ENCODE measurements at places on chromosomes 2 and 18.

DNA sequence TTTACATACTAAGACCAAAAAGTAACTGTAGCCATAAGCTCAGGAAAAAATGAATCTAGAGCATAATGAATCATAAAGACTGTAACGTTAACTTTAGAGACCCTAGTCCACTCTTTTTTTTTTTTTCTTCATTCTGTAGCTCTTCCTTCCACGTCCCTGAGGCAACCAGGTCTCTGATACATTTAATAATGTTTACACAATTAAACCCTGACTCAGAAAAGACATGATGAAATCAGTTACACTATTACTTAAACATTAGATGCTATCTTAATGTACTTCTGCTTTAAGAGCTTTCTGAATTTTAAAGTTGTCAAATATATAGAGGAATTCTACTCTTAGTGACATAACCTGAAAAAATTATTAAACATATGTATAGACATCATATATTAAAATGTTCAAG lies 1121.5 kb upstream of the DDX18 start:
- no peak for DNase-seq

- DNase-seq, result no peak
Measured at GRCh38 chr2:68110102-68110501, 47.3 kb upstream of the C1D start.

- no peak for DNase-seq
Measured at GRCh38 chr18:10564975-10565773, 39.3 kb downstream of the NAPG start.

DNA sequence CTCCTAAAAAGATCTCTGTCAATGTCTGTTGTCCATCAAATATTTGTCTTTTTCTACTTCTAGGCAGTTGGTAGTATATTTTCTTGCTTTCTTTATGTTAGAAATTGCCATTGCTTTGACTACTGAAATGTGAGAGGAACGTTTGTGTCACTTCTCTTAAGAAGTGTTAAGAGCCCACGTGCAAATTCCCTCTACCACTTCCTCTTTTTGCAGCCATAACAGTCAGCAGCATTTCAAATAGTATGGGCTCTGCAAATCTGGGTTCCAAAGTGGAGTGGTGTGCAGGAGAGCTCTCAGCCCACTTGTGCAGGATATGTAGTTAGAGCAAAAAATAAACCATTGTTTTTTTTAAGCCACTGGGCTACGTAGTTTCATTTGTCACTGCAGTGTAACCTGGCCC lies 314.0 kb downstream of the MEIS1 start:
- DNase-seq, result no peak

DNA sequence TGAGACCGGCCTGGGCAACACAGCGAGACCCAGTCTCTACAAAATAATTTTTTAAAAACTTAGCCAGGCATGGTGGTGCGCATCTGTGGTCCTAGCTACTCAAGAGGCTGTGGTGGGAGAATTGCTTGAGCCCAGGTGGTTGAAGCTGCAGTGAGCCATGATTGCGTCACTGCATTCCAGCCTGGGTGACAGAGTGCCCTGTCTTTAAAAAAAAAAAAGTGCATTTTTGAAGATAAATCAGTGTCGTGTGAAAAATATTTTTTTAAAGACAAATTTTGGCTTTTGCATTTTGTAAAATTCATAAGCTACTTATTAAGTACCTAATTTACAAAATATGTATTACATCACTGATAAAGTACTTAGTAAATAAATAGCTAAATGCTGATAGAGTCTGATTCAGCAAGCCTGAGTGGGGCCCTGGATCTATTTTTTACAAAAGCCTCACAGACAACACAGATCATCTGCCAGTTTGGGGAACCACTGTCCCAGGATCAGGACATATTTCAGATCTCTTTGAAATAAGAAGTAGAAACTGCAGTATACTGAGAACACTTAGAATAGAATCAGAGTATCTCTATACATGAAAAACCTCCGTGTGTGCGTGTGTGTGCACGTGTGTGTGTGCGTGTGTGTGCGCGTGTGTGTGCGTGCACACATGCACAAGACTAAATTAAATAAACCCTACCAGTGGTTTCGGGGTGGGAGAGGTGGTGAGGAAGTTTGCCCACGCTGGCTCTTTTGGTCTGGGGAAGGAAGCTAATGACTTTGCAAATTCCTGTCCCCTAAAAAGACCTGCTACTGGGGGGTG lies 61.6 kb downstream of the AAK1 start:
- no peak for DNase-seq

- DNase-seq, result peak; percentile 81
Measured at GRCh38 chr2:43024515-43025011, 201.8 kb downstream of the ZFP36L2 start.

- DNase-seq, result no peak
Measured at GRCh38 chr2:7292154-7292691, 375.0 kb downstream of the RNF144A start.

DNA sequence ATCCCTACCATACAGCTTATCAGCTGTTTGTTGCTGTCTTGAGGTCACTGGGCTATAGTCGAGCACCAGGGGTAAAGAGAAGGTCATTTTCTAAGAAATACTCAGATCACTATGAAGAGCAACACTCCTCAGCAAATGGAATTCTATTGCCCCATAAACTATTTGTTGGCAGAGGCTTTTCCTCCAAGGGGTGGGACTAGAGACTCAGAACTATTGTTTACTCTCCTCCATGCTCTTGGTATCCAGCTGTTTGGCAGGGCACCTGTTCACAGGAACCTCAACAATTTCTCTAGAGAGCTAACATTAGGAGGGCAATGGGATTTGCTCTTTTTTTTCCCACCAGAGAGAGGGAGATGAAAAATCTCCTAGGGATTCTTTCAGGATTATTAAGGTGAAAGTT lies 249.1 kb upstream of the SPRED2 start:
- DNase-seq, result no peak

DNA sequence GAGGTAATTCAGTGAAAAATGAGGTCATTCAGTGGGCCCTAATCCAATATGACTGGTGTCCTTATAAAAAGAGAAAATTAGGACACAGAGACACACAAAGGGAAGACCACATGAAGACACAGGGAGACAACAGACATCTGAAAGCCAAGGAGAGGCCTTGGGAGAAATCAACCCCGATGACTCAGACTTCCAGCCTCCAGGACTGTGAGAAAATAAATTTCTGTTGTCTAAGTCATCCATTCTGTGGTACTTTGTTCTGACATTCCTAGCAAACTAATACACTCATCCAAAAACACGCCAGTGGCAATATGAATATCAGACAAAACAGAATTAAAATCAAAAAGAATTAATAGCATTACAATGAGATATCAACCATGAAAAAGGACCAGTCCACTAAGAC lies 303.7 kb downstream of the SS18 start:
- DNase-seq, result peak; percentile 27

DNA sequence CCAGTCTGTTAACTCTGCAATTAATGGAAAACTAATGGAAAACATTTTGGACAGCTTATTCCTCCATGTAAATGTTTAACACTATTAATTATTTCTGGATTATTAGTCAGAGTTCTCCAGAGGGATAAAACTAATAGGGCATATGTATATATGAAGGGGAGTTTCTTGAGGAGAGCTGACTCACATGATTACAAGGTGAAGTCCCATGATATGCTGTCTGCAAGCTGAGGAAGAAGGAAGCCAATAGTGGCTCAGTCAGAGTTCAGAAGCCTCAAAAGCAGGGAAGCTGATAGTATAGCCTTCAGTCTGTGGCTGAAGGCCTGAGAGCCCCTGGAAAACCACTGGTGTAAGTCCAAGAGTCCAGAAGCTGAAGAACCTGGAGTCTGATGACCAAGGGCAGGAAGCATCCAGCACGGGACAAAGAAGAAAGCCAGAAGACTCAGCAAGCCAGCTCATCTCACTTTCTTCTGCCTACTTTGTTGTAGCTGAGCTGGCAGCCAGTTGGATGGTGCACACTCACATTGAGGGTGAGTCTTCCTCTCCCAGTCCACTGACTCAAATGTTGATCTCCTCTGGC lies 136.0 kb downstream of the PTH2R start:
- DNase-seq, result no peak

DNA sequence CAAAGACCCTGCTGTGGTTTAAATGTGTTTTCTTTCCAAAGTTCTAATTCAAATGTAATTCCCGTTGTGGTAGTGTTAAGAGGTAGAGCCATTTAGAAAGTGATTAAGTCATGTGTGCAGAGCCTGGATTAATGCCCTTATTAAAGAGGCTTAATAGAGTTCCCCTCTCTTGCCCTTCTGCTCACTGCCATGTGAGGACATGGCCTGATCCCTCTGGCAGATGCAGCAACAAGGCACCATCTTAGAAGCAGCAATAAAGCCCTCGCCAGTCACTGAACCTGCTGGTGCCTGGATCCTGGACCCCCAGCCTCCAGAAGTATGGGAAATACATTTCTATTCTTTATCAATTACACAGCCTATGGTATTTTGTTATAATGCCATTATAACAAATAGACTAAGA lies 485.2 kb downstream of the DCDC2C start:
- DNase-seq, result no peak

DNA sequence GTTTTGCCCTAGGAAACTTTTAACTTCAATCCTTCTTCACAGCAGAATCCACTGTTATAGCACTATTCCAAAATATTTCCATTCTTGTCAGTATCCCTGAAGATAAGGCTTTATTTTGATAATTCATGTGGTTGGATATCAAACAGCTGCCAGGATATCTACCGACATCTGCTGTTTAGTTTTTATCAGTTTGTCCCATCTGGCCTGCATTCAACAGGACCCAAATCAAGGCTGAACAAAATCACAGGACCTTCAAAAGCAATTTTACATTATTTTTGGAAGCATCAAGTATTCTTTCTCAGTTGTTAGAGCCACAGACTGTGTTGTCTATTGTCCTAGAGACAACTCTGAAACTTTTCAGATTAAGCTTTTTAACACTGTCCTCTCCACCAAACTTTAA lies 429.0 kb upstream of the PIK3C3 start:
- no peak for DNase-seq

GRCh38 chr2:241656190-241656741 lies 18.8 kb downstream of the ATG4B start:
- no peak for DNase-seq

- no peak for DNase-seq
Measured at GRCh38 chr2:23124214-23124750, 260.7 kb upstream of the KLHL29 start.

- no peak for DNase-seq
Measured at GRCh38 chr2:200330351-200331060, 24.0 kb downstream of the SPATS2L start.

- DNase-seq, result no peak
Measured at GRCh38 chr18:37460604-37461003, 105.0 kb downstream of the CELF4 start.

- peak; percentile 45 for DNase-seq
Measured at GRCh38 chr2:45851576-45852304, 200.3 kb downstream of the PRKCE start.

DNA sequence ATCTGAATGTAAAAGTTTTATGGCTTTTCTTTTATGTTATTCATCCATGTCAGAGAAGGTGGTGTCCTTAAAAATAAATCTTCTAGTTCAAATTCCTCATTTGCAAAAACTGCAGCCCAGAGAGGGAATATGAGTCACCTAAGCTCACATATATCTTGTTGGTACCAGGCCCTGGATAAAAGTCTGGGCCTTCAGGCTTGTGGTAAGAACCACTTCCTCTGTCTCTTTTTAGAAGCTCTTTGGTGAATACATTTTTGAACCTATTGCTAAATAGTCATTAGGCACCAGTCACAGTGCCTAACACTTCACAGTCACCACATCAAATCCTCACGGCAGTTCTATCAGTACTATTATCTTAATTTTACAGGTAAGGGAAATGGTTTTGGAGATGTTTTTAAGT lies 199.2 kb downstream of the KCNS3 start:
- no peak for DNase-seq

DNA sequence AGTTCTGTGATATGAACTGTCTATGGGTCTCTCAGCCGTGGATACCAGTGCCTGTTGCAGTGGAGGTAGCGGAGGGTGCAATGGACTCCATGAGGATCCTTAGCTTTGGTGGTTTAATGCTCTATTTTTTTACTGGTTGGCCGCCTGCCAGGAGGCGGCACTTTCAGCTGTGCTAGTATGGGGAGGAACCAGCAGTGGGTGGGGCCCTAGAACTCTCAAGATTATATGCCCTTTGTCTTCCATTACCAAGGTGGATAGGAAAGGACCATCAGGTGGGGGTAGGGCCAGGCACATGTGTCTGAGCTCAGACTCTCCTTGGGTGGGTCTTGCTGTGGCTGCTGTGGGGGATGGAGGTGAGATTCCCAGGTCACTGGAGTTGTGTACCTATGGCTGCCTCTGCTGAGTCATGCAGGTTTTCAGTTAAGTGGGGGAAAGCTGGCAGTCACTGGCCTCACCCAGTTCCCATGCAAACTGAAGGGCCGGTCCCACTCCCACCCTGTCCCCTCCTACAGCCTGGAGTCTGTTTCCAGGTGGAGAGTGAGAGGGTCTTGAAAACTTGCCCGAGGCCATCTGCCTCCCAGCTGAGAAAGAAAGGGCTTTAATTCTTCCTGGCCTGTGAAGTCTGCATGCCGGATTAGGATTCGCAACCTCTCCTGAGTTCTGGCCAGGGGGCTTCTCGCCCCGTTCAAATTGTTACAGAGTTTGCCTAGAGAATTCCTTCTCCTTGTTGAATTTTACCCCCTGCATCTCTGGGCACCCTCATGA lies 14.5 kb downstream of the KCNS3 start:
- DNase-seq, result no peak

DNA sequence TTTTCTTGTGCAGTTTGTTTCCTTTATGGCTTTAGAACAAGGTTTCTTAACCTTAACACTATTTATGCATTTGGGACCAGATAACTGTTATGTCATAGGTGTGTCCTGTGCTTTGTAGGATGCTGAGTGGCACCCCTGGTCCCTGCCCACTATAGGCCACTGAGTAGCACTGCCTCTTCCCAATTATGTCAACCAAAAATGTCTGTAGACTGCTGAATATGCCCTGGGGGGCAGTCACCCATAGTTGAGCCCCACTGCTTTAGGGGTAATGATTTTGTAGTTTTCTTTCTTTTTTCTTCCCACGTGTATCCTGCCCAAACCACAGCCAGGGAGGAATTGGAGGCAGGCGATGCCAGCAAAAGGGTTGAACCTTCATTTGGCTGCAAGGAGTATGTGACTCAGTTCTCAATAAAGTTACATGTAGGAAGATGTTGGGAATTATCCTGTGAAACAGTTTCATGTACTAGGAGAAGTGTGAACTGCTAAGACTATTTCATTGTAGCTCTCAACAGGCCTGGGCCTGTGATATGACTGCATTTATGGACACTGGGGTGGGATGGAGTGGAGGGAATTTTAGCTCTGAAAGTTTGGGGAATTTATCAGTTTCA lies 65.7 kb downstream of the FMNL2 start:
- DNase-seq, result no peak

- DNase-seq, result no peak
Measured at GRCh38 chr2:63654959-63655358, 66.2 kb downstream of the MDH1 start.

Measured in AG08396 (cell line).